ENCODE measurements at places on chromosomes 2 and 18. TPM values are rescaled to one million over a fixed set of nuclear protein-coding genes. Genes with fewer than 3 reads are reported as not detected.

Gene CFAP221
- total RNA-seq = 0.57 TPM

Gene CHRNG
- not detected for total RNA-seq

Gene BUB1
- total RNA-seq = 113 TPM

Gene MYO5B
- 29.5 TPM for total RNA-seq

Gene ARHGAP28
- total RNA-seq = 20.4 TPM

Gene MRO
- not detected for total RNA-seq

Gene LHCGR
- not detected for total RNA-seq

Gene GREB1L
- total RNA-seq = 4.0 TPM

Gene ERFE
- 25.3 TPM for total RNA-seq

Gene ACTR2
- 103 TPM for total RNA-seq

Gene DOK1
- total RNA-seq = 17.3 TPM

Gene APOB
- not detected for total RNA-seq

Gene VSNL1
- total RNA-seq = not detected

Gene B3GNT7
- not detected for total RNA-seq
